ENCODE measurements at places on chromosomes 1 and 21.

- no peak for DNase-seq
Observed at GRCh38 chr1:198913667-198914066, 274.8 kb downstream of the PTPRC start.

GRCh38 chr1:161784968-161785367 lies 18.8 kb downstream of the ATF6 start:
- DNase-seq = no peak

GRCh38 chr1:28751315-28752060 lies 14.7 kb downstream of the YTHDF2 start:
- DNase-seq = no peak

DNA sequence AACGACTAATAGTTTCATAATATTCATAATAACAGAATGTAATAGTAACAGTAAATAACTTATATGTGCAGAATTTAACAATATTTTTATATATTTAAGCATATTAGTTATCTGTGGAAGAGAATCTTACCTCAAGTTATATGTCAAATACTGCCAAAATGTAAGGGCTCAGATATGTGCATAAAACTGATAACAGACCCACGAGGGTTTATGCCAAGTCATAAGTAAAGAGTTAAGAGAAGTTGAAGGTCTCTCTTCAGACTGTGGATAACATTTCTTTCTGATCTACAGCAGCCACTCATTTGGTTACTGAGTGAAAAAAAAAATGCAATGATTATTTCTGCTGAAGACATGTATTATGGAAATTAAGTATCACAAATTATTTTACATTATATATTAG lies 1167.8 kb upstream of the NCAM2 start:
- no peak for DNase-seq

DNA sequence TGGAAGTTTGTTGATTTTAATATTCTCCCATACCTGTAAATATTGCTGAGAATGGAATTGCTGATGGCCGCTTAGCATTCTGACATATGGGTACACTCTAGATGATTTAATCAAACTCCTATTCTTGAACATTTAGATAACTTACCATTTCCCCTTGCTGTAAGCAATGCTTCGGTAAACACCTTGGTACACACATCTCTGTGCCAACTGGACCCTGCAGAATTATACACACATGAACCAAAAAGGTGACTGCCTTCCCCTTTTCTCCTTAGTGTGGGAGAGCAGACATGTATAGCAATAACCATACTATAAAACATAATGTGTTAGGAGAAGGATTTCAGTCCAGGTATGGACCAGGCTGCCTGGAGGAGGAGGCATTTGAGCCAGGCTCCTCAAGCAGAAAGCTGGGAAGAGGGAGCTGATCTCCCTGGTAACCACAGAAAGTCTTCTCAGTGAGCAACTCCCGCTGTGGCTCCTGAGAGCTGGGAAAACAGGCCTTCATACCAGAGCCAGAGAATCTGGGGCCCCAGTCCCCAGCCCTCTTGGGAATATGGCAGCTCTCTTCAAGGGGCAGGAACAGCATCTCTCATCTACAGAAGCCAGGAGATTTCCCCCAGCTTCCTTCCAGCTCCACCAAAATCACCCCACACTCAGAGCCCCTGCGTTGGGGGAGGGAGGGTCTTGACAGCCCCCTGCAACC lies 33.9 kb upstream of the CSF1 start:
- DNase-seq = no peak

- DNase-seq = peak; percentile 14
Observed at GRCh38 chr1:169368406-169368769, 393 bp downstream of the BLZF1 start.

GRCh38 chr1:53633073-53633704 lies 105.8 kb downstream of the GLIS1 start:
- DNase-seq = no peak

- no peak for DNase-seq
Observed at GRCh38 chr1:108842525-108843181, 14.2 kb downstream of the AKNAD1 start.

DNA sequence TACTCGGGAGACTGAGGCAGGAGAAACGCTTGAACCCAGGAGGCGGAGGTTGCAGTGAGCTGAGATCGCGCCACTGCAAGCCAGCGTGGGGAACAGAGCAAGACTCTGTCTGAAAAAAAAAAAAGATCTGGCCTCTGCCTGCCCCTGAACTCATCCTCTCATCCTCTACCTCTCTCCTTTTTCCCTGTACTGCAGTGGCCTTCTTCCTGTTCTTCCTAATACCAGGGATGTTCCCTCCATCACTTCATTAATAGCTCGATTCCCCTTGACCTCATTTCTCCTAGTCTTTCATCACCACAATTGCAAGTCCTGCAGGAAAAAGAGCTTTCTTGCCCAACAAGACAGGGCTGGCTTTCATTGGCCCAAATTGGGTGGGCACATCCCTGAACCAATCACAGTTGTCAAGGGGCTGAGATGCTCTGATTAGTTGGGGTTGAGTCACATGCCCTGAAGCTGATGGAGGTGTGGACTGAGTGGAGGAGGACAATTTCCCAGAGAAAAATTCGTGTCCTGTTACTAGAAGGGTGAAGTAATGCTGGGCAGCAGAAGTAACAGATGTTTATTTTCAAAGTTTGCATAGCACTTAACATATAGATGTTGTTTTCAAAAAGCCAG lies 86.8 kb upstream of the PUM1 start:
- no peak for DNase-seq

DNA sequence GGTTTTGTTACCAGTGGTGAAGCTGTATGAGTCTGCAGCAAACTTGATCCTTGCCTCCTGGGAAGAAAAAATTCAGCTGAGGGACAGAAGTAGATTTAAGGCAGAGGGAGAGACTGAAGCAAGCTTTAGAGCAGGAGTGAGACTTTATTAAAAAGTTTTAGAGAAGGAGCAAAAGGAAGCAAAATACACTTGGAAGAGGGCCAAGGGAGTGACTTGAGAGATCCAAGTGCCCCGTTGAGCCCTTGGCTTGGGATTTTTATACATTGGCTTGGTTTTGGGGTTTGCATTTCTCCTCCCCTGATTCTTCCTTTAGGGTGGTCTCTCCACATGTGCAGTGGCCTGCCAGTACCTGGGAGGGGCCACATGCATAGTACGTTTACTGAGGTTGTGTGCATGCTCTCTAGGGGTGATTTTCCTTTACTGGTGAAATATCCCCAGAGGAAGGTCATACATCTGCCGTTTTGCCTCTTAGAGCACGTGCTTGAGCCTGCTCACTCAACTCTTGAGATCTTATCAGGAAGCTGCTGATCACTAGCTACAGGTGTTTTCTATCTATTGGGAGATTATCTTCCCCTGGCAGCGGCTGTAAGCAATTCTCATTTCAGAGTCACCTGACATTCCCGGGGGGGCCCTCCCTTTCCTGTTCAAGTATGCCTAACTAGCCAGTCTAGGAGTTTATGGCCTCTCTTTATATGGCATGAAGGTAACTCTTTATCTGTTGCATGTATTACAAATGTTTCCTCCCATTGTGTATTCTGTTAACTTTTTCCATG lies 20.3 kb downstream of the FASLG start:
- no peak for DNase-seq

DNA sequence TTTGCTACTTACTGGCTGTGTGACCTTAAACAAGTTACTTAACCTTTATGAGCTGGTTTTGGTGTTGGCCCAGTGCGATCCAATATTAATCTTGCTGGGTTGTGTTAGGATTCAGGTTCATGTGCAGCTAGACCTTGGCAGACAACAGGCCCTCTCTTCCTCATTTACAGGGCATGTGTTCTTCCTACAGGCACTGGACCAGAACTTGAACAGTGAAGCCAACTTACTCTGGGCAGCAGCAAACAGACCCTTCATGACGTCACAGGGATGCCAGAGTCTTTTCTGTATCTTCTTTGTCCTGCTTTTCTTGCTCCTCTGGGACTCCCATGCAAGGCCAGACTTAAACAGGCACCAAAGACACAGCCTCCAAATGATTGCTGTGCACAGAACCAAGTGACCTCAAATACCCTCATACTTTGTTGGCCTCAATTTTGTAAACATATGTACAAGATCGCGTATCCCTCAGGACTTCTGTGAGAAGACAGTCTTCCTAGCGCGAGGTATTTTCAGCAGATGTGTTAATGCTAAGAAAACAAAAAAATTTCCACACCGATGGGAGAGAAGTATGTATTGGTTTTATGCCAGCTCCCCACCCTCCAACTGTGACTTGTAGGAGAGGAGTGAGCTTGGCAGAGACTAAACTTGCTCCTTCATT lies 73.7 kb downstream of the URB2 start:
- DNase-seq = no peak
